Mesothelial cell of epicardium (in vitro differentiated cells): ENCODE measurements at places on chromosomes 5 and 9. TPM values are rescaled to one million over a fixed set of nuclear protein-coding genes. Genes with fewer than 3 reads are reported as not detected.

The PCDHGB3 gene
- total RNA-seq: 0.59 to 0.74 TPM (median 0.64 TPM) in 3 replicates

The OBP2B gene
- total RNA-seq: not detected in 3 replicates

The IGFBPL1 gene
- total RNA-seq: 0.27 to 0.34 TPM in 2 of 3 replicates, not detected in the other

The FCN2 gene
- not detected in 3 replicates for total RNA-seq

The SLC4A9 gene
- total RNA-seq: 1.8 to 2.5 TPM (median 2.2 TPM) in 3 replicates

The ZNF883 gene
- total RNA-seq: 8.6 to 11.5 TPM (median 11.2 TPM) in 3 replicates

The COL23A1 gene
- 12.3 to 13.7 TPM (median 13.6 TPM) in 3 replicates for total RNA-seq

The MYOT gene
- total RNA-seq: not detected in 3 replicates

The EGFLAM gene
- 6.8 to 7.1 TPM (median 7.1 TPM) in 3 replicates for total RNA-seq

The TNFSF15 gene
- 11.7 to 12.2 TPM (median 12.2 TPM) in 3 replicates for total RNA-seq

- peak; percentile 74 for DNase-seq
Measured at GRCh38 chr5:178895615-178896571, at the start of gene ZFP2. ZFP2 (plus strand) TSS chr5:178895913; CDS start chr5:178931314, 35,401 bp downstream.

DNA sequence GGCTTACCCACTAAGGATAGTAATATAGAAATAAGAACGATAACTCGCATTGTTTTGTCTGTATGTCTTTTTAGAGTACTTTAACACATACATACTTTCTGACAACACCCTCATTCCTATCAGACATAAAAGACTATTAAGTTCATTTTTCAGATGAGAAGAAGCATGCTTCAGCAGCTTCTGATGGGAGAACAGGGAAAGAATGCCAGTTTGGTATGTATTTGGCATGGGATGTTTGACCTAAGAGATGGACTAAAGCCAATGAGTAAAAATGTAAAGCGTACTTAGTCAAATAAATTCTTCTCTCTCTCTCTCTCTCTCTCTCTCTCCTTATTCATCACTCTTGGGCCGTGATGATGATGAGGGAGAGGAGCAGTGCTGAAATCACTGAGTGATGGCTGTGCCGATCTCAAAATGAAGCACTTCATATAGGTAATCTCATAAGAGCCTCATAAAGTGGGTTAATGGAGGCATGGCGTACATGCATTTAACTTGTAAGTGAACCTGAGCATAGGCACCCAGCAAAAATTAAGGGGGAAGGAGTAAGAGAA, 71.5 kb downstream of the SLIT3 start:
- no peak for DNase-seq

DNA sequence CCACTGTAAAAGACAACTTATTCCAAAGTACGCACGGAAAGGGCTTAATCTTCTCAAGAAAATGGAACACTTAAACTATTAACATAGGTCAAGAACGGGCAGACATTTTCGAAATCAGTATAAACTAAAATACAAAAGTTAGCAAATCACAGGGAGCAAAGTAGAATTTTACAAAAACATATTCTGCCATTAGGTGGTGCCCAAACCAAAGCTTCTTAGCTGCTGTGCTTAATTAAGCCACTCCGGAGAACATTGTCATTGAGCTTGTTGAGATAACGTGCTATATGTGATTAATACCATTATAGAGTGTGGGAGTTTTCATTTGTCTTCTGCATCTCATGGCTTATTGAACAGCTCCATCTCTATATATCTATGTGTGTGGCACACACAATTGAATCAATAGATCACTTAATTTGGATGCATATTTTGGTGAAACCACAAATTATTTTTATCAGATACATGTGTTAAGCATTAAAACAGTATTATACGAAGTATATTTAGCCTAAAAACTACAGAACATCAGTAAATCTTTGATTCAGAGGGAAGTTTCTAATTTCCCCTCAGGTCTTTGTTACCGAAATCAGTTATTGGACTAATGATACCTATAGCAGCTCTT, 23.4 kb downstream of the UBLCP1 start:
- DNase-seq: no peak

- no peak for DNase-seq
Measured at GRCh38 chr5:140356853-140357725, 2.9 kb upstream of the SLC4A9 start.

DNA sequence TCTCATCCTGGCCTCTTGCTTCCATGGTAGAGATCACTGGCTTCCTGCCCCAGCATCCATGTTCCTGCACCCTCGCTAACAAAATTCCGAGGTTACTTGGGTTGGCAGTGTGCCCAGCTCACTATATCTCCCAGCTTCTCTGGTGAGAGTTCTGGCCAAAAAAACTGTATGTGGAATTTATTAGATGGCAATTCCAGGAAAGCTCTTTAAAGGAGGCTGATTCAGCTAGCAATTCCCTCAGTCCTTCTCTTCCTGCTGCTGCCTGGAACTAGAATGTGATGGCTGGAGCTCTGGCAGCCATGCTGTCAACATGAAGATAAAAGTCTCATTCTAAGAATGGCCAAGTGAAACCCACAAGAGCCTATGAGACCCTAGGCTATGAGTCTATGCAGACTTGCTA, 88.8 kb downstream of the SECISBP2 start:
- DNase-seq: no peak

DNA sequence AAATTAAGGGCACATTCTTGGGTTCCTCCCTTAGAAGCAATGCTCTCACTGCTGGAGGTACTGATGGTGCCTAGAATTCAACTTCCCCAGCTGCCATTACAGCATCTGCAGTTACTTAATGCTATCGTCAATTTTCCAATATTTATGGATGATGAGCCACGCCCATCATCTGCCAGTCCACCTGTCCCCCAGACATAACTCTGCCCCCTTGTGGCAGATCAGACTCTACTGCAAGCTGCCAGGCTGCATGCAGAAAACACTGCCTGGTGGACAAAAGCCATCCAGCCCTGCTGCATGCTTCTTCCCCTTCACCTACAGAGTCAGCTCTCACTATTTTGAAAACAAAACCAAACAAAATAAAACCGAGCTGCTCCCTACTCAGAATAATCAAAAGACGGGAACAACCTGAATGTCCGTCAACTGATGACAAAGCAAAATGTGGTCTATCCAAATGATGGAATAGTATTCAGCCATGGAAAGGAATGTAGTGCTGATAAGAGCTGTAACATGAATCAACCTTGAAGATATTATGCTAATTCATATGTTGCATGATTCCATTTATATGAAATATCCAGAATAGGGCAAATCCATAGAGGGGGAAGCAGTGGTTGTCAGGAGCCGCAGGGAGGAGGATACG, 66.4 kb downstream of the RETREG1 start:
- DNase-seq: no peak

- DNase-seq: no peak
Measured at GRCh38 chr9:107484117-107484723, 5.3 kb downstream of the KLF4 start.

- no peak for DNase-seq
Measured at GRCh38 chr5:72159501-72159911, 52.2 kb downstream of the MAP1B start.

- no peak for DNase-seq
Measured at GRCh38 chr5:159905496-159905895, 10.8 kb upstream of the ADRA1B start.

GRCh38 chr9:107925749-107926297, 436.3 kb upstream of the KLF4 start:
- DNase-seq: no peak

GRCh38 chr5:54551926-54552325, 34.4 kb downstream of the SNX18 start:
- no peak for DNase-seq

GRCh38 chr5:109410389-109411148, 795 bp upstream of the PJA2 start:
- no peak for DNase-seq

DNA sequence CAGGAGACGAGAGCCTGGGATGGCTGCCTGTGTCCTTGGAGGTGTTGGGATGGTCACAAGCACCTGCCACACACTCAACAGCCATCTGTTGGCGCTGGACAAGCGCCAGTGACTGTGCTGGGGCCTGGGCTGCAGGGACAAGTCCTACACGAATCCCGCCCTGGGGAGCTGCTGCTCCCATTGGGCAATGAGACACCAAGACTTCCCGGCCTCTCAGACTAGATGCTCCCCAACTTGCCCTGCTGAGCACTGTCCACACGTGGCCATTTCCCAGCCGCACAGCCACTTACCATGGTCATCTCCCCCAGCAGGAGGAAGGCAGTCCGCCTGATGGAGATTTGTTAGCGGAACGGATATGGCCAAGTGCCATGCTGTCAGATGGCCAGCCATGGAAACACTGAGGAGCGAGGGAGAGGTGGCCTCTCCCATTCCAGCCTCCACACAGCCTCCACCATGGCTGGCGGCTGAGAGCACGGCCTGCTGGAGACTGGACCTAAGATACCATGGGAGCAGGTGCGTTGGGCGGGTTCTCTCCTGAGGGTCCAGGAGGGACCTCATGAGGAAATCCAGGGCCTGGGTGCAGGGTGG, 43.9 kb downstream of the PRRT1B start:
- no peak for DNase-seq

DNA sequence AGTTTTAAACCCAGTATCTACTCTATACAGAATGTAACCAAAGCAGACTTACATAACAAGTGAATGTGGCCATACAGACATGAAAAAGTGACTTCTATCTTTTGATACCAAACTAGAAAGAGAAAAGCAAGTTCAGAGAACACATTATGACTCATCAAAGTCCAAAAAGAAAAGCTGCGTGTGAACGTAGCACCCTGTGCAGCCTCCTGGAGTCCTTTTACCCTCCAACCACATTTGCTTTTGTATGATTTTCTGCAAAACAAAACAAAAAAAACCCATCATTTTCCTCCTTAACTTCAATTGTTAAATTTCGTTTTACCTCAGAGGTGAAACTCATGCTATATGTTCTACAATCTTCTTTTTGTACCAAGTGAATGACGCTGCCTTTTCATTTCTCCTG, 2.8 kb upstream of the SMARCA2 start:
- DNase-seq: no peak

DNA sequence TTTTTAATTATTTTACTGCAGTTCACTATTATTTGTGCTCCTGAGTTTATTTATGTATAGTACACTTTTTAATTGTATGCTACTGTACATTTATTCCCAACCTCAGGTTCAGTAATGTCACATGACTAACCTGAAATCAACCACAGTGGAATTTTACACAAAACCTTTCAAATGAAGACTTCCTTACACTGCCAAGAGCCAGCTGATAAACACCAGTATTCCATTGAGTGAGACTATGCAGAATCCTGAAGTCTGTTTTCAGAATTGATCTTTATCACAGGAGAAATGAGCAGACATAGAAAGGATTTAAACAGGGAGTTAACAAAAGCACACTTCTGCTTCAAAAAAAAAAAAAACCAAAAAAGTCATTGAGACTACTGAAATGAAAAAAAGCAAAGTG, 219.5 kb downstream of the PRR16 start:
- DNase-seq: no peak

DNA sequence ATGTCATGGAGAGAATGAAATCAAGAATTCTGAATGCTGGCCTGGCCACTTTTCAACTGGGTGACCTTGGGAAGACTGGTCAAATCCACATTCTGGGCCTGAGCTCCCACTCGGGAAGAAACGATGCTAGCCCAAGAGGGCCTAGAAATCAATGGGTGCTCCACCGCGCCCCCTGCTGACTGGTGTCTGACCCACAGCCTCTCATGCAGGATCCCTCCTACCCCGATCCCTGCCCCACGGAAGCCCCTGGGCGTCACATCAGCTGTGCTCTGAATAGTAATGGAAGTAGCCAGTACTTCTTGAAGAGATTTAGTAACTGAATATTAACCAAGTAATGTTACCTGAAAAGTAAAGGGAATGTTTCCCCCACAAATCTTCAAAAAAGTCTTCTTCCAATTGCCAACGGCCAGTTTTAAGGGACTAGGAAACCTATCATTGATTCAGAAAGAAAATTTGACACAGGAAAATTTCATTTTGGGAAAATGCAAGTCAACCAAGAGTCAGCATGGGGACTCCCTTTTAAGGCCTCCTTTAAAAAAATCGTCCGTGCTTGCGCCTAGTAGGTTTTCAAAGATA, 43.9 kb downstream of the CRB2 start:
- DNase-seq: no peak

DNA sequence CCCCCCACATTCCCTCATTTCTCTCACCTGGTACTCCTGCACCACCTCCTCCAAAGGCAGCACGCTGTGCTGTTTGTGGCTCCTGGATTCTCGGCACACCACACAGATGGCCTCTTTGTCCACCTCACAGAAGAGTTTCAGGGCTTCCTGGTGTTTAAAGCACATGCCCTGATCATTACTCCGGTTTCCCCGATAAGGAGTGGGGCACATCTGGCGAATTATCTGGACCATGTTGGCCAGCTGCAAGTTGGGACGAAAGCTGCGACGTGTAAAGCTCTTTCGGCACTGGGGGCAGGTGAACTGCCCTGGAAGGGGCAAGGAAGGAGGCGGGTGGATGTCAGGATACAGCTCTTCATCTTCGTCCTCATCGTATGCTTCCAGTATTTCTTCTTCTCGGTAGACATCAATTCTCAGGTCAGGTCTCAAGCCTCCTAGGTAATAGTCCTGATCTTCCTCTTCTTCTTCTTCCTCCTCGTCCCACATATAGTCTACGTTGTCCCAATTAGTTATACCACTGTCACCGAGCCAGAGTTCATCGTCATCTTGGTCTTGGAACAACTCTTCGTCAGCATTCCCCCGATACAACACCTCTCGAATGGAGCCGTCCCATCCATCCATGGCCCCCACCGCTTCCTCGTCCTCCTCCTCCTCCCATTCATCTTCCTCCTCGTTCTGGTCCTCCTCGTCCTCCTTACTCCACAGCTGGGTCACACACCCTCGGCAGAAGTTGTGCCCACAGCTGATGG, 796 bp downstream of the TRIM52 start:
- DNase-seq: no peak

- no peak for DNase-seq
Measured at GRCh38 chr9:21153336-21154017, 11.8 kb upstream of the IFNW1 start.

- no peak for DNase-seq
Measured at GRCh38 chr5:73582285-73583145, 17.0 kb downstream of the UTP15 start.

DNA sequence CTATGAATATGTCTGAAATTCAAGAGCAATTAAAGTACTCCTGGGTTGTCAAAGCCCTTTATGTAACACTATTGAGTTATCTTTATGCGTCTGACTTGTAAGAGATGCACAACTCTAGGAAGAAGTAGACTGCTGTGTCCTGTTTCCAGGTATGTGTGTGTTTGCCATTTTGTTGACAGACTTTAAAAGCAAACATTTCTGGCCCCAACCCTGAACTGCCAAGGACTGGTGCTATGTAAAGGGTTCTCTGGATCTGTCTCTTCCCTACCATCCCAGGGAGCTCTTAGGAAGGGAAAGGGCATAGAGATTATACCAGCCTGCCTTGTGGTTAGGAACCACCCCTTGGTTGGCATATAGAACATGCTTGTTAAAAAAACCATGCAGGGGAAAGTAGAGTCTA, 12.1 kb downstream of the SLC22A5 start:
- DNase-seq: no peak
